ENCODE measurements at places on chromosomes 7 and 10.

- no peak for DNase-seq
Measured at GRCh38 chr7:56250135-56250534, 133.9 kb upstream of the NUPR2 start.

DNA sequence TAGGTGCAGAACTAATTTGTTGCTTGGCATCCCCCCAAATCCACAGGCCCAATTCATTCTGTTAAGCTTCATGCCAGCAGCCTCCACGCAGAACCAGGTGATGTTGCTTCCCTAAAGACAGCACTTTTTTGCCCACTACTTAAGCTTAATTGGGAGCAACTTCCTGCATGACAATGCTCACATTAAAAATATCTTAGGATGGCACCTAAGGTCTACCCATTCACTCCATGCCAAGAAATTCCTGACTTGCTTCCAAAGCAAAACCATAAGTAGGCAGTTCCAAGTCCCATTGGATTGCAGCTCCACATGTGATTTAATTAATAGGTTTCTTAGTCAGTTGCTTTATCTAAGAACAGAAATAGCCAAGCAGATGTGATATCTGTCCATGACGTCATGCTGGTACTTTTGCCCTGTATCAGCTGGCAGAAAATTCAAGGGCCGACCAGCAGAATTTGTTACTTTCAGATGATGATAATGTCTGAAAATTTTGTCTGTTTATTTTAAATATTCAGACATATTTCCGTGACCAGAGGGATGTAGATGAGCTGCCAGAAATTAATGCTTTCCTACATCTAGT, 325.5 kb downstream of the LHFPL3 start:
- no peak for DNase-seq

DNA sequence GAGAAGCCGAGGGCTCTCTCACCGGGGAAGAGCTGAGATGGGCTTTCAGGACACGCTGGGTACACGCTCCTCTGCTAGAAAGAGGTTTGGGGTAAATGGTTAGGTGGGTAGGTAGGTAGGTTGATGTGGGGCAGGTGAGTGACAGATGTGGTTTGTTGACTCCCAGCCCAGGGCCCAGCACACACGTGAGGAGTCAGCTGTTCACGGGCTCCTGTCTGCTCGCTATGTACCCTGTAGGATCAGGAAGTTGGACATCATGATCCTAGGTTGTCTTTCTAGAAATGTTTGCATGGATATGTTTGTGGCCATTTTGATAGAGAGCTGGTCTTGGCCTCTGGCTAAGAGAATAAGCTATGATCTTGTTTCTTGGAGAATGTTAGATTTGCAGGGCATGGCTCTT, 109.0 kb downstream of the TACC2 start:
- no peak for DNase-seq

DNA sequence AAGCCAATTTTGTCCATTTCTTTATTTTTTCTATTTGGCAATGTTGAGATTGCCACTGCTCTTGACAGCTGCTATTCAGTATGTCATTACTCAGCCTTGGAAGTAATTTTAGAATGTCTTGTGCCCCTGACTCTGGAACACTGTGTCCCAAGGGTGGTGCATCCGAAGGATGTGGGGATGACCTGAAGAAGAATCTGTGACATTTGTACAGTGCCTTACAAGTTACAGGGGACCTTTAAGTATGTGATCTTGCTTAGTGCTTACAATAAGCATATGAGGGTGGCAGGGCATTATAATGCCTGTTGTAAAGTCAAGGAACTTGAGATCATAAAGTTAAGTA, 239.5 kb downstream of the REEP3 start:
- no peak for DNase-seq

- DNase-seq, result no peak
Measured at GRCh38 chr7:157543791-157544190, 207.0 kb downstream of the DNAJB6 start.

DNA sequence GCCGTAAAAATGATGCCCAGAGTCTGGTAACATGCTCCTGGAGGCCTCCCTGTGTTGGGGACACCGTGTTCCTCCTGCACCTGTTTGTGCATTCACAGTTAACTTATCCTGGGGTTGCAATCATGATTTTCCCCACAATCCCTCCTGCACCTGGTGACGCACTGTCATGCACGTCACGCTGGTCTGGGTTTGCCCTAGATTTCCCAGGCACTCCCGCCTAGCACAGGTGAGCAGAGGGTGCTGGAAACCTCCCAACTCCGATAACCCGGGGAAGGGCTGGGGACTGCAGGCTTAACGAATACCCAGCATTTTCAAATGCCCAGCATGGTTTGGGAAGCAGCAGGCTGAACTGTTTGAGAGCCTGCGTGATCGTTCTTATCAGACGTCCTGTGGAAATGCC, 427.1 kb downstream of the TCERG1L start:
- no peak for DNase-seq

GRCh38 chr7:92061154-92061553, 73.1 kb downstream of the CYP51A1 start:
- no peak for DNase-seq

GRCh38 chr10:69093933-69094332, 6.0 kb downstream of the SRGN start:
- DNase-seq, result no peak
